Caco-2 (cell line): ENCODE measurements at places on chromosomes 1 and 21. TPM values are rescaled to one million over a fixed set of nuclear protein-coding genes. Genes with fewer than 3 reads are reported as not detected.

DNA sequence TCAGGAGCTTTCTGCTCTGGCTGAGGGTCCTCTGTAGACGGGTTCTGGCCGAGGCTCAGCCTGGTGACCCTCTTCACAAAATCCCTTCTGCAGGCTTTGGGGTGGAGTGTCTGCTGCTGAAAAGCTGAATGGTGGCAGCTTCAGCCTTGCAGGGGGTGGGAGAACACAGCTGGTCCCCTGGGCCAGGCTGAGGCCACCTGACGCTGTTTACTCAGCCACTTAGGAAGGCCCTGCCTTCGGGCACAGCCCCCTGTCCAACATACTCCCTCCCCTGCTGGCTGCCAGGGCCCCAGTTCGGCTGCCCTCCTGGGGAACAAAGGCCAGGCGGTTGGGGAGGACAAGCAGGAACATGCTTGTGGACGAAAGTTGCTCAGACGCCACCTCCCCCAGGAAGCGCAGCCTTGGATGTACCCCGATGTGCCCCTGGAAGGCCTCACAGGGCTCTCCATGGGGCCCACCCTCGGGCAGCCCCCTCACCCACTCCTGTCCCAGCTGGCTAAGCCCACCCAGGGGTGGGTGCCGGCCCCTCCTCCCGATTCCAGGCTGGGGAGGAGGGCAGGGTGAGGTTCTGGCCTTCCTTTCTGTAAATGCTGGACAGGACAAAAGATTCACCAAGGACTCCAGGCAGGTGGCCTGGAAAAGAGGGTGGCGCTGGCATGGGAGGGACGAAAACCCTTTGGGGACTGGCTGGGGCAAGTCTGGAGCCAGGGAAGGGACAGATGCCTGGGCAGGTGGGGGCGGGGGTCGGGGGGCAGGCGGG is at the start of gene ANKRD65:
Gene ANKRD65 (minus strand): TSS at position 130 of the 760 bp plus-strand sequence. CDS start 271 bp downstream, outside the sequence.
- no peak for DNase-seq

- DNase-seq, result no peak
Observed at GRCh38 chr1:8813016-8813763, 4.2 kb downstream of the RERE start.

DNA sequence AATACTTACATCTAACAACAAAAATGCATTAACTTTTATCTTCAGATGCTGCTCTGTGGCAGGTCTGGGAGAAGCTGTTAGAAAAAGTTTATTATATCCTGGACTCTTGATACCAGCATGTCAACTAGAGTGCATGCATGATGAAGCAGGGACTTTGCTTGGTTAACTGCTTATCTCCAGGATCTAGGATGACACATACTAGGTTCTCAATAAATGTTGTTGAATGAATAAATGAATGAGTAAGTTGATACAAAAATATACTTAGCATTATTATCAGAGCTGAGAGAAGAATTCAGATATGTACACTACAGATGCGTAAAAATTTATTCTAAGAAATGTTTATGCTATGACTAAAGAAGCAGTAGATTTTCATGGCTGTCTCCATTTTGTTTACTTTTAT is 304.3 kb downstream of the LTN1 start:
- DNase-seq, result no peak

DNA sequence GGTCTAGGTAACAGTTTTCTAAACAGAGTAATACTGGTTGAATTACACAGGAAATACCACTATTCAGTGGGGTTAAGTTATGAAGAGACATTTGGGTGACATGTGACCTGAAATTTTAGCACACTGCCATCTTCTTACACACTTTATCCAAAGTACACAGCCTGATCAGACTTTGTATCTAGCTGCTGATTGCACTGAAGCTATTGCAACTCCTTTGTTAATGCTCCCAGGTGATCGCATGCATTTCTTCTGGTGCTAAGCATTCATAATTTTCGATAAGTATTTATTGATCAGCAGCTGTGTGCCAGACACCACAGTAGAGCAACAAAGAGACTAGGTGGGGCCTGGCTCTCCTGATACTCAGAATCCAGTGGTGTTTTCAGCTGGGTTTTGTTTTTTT is 52.4 kb downstream of the AK4 start:
- no peak for DNase-seq

DNA sequence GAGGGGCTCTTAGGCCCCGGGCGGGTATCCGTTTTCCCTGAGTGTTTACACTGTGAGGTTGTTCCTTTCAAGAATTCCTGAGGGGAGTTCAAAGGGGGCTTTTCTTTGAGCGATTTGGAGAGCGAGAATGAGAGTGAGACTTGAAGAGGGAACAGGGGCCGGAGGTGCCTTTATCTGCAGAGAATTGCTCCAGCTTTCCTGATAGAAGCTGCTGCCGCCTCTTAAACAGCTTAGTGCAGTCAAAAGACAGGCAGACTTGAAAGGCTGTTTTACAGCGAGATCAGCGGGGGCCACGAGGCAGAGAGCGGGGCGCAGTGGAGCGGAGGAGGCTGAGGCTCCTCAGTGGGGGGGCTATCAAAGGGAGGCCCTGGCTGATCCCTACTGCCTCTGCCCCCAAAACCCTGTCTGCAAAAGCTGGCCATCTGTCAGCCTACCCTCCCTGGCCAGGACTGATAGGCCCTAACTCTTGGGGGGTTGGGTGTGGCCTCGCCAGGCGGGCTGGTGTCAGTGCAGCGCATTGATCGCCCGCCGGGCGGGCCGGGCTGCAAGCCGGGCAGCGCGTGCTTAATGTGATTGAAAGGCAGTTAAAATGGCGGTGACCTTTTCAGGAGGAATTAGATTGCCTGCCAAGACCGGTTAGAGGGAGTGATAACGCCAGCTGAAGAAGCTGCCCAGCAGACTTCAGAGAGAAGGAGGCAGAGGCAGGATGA is 36.4 kb downstream of the TMEM53 start:
- no peak for DNase-seq

DNA sequence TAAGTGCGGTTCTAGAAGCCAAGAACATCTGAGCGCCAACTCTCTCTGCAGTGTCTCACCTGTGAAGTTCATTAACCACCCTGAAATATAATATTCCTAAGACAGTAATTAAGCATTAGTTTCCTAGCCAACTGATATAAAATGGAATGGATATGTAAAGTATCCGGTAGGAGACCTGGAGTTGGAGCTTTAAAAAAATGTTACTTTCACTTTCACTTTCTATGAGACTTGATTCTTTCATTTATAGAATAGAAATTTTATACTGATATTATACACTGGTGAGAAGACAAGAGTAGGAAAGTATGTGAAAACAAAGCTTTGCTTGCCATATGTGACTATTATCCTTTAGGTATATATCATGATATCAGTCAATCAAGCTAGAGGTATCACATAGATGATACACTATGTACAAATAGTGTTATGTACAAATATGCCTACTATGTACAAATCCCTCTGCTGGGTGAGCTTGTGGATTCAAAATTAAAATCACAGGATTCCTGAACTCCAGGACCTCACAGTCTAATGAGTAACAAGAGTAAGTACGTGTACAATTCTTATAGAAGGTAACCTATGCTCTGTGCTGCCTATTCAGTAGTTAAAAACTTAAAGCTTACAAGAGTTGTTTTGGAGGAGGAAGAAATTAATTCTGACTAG is 934.2 kb downstream of the TTLL7 start:
- no peak for DNase-seq

- DNase-seq, result no peak
Observed at GRCh38 chr1:50278410-50278809, 144.8 kb downstream of the DMRTA2 start.

DNA sequence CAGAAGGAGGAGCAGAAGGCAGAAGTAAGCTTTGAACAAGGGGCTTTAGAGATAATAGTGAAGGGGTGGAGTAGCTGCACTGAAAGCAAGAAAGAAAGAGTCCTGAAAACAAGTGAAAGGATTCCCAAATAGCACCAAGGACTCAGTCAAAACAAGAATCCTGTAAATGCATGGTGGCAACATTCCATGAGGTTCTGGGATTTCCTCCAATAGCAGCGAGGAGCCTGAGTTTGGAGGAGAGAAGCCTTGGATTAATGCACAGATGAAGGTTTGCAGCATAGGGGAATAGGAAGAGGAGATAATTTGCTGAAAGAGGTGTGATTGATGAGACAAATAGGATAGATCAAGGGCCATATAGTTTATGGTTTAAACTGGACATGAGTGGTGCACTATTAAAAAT is 10.9 kb downstream of the KRTAP22-2 start:
- no peak for DNase-seq

DNA sequence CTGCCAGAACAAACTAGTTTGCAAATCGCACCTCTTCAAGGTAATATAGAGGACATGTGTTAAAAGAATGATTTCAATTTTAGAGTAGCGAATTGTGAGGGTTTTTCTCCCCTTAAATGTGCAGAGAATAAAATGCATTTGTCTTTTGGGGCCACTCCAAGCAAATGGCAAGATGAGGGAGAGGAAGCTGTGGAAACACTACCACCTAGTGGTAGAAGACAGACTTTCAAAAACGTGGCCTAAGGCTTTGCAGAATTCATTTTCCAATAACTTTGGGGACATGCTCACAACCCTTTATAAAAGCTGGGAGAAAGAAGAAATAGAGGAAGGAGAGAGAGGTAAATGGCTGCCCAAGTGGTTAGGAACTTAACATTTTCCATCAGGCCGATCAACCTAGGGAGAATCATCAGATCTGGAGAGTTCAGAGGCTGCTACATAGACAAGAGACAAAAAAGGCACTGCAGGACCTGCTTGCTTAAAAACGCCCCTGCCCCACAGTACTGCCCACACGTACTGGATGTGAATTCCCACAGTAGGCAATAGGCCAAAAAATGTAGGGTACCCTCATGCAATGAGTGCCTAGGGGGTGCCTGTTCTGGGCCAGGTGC is 15.7 kb upstream of the RCAN1 start:
- no peak for DNase-seq

DNA sequence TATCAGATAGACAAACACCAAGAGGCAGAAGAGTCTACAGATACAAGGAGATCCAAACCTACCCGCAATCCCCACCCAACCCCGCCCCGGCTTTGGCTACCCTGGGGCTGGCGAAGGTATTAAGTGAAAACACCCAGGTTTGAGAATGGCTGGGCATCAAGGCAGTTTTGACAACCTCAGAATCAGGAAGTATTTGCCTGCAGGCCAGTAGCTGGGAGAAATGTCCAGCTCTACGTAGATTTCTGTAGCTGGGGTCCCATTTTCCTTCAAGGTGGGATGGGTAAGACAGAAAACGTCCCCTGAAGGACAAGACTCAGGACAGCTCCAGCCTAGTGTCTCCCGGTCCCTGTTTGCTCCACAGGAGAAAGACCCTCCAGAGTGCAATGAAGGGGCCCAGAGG is 101.8 kb upstream of the ERG start:
- no peak for DNase-seq

DNA sequence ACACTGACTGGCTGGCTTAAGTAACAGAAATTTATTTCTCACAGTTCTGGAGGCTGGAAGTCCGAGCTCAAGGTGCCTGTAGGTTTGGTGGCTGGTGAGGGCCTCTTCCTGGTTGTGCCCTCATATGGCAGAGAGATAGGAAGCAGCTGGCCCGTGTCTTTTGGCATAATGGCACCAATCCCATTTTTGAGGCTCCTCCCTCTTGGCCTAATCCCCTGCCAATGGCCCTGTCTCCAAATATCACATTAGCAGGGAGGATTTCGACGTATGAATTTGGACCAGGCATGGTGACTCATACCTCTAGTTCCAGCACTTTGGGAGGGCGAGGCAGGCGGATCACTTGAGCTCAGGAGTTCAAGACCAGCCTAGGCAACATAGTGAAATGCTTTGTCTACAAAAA is 37.4 kb downstream of the AGPAT3 start:
- DNase-seq, result no peak

DNA sequence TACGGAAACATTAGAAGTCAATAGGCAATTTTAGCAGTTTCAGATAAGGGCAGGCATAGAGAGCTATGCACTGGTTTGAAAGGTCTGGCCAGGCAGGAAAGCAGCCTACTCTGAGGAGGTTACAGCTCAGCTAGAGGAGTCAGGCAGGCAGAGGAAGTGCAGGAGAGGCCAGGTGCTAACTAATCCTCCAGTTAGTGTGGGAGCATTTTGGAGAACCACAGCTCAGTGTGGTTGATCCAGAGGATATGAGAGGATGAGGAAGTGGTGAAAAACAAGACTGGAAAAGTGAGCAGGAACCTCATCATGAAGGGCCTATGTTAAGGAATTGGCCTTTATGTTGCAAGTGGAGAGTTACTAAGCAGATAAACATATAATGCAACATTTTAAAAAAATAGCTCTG is 282.4 kb upstream of the SGIP1 start:
- no peak for DNase-seq

DNA sequence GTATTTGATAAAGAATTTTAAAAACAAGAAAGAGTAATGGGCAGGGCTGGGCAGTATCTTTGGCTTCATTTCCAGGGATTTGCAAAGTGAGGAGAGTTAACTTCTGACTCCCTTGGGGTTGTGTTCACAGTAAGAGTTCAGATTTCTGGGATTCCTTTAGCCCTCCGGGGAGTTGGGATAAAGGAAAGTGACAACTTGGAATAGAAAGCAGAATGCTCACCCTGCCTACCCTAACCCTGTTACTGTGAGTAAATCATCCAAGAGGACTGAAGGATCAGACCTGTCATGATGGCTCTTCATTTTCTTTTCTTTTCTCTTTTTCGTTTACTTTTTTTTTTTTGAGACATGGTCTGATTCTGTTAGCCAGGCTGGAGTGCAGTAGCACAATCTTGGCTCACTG is 76.1 kb downstream of the CACHD1 start:
- DNase-seq, result no peak

GRCh38 chr1:204602111-204602579 is 83.4 kb downstream of the LRRN2 start:
- no peak for DNase-seq

DNA sequence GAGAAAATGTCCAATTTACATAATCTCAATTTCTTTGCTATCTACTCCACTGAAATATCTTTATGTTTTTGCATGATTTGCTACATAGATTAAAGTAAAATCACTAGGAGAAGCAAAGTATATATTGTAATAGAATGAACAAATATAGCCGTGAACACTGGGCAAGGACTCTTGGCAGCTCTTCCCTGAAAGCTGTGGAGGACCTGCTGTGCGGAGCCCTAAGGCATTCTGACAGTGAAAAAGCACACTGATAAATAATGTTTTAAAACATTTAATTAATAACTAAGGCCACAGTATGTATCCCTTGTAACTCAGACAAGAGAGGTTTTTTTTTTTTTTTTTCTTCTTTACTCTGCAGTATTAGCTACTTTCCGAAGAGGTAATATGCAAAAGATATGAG is 256.1 kb upstream of the DPYD start:
- DNase-seq, result no peak

- no peak for DNase-seq
Observed at GRCh38 chr1:36909946-36910725, 124.2 kb downstream of the GRIK3 start.

GRCh38 chr1:48006264-48006663 is 9.1 kb upstream of the TRABD2B start:
- no peak for DNase-seq

GPR25 gene
- total RNA-seq, result not detected in 2 replicates

SLC1A7 gene
- total RNA-seq, result not detected in 2 replicates

DOP1B gene
- 15.9 and 16.7 TPM in 2 replicates for total RNA-seq

SORT1 gene
- total RNA-seq, result 65.2 and 67.1 TPM in 2 replicates

CNTN2 gene
- total RNA-seq, result not detected in 2 replicates

PRRX1 gene
- not detected in 2 replicates for total RNA-seq

PM20D1 gene
- 0.21 TPM in 1 of 2 replicates, not detected in the other for total RNA-seq

OR2G6 gene
- total RNA-seq, result not detected in 2 replicates

PCAT6 gene
- 1.4 TPM in 1 of 2 replicates, not detected in the other for total RNA-seq

BRDT gene
- total RNA-seq, result not detected in 2 replicates

GBP7 gene
- not detected in 2 replicates for total RNA-seq
